ENCODE measurements at places on chromosomes 7 and 10.

DNA sequence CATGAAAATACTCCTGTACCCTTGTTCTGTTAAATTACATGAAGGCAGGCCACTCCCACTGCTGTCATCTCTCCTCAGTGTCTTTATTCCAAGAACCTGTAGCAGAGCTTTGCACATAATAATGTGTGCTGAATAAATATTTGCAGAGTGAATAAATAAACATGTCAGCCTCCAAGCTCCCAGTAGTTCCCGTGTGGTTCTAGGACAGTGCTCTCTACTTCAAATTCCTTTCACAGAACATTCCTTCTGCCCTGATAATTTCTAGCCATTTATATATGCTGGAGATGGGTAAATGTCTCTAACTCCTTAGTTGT is 20.3 kb upstream of the HYAL4 start:
- DNase-seq: no peak

- DNase-seq: no peak
Measured at GRCh38 chr10:84293574-84294016, 34.8 kb upstream of the CCSER2 start.

DNA sequence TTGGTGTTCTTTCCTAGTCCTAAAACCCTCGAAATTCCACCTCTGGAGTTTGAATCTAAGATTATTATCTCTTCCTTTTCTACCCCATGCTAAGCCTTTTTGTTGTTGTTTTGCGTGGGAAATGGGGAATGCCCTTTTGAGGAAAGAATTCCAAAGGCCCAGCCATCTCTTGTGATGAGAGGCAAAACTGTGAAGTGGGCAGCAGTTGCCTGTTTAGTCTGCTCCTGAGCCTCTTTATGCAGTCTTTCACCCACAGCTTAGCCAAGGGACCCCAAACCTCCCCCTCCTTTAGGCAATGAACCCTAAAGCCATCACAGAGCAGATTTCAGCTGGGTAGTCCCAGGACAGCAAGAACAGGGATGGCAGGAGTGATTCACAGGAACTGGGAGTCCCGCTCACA is 95.5 kb downstream of the DNMBP start:
- DNase-seq: no peak

GRCh38 chr10:5284311-5285057 is 80.3 kb upstream of the UCN3 start:
- DNase-seq: peak; percentile 63

- no peak for DNase-seq
Measured at GRCh38 chr10:74394416-74394969, 243.5 kb downstream of the ADK start.

DNA sequence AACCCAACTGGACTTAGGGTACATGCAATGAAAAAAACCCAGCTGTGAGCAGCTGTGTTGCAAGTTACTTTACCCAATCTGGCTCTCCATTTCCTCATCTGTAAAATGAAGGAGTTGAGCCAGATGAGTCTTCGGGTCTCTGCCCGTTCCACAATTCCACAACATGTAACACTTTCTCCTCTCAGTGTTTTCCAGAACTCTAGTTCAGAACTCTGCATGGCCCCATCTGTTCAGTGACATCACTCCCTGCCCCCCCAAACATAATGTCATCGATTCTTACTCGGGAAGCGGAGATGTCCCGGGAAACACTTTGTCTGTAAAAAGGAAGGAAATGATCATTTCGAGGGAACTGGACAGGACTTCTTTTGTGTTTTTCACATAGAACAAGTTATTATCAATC is 2.5 kb downstream of the SH3PXD2A start:
- no peak for DNase-seq

- no peak for DNase-seq
Measured at GRCh38 chr7:144826208-144826607, 9.6 kb downstream of the TPK1 start.

GRCh38 chr10:98262571-98262970 is 5.4 kb downstream of the LOXL4 start:
- peak; percentile 60 for DNase-seq

GRCh38 chr10:63825111-63825510 is 303.9 kb downstream of the REEP3 start:
- no peak for DNase-seq

- no peak for DNase-seq
Measured at GRCh38 chr10:1301143-1301542, 245.0 kb downstream of the WDR37 start.

DNA sequence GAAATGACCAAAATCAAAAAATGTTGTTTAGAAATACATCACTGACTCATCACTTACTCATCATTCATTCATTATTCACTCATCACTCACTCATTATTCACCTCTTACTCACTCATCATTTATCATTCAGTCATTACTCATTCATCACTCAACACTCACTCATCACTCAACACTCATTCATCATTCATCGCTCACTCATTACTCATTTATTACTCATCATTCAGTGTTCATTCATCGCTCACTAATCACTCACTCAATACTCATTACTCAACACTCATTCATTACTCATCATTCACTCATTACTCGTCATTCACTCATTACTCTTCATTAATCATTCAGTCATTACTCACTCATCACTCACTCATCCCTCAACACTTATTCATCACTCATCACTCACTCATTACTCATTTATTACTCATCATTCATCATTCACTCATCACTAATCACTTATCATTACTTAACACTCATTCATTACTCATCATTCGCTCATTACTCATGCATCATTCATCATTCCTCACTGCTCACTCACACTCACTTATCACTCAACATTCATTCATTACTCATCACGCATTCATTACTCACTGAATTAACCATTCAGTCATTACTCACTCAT is 238.5 kb downstream of the ADARB2 start:
- no peak for DNase-seq

- no peak for DNase-seq
Measured at GRCh38 chr10:21507150-21507549, 18.3 kb downstream of the SKIDA1 start.

GRCh38 chr10:48589266-48589665 is 15.6 kb downstream of the ARHGAP22 start:
- DNase-seq: no peak

DNA sequence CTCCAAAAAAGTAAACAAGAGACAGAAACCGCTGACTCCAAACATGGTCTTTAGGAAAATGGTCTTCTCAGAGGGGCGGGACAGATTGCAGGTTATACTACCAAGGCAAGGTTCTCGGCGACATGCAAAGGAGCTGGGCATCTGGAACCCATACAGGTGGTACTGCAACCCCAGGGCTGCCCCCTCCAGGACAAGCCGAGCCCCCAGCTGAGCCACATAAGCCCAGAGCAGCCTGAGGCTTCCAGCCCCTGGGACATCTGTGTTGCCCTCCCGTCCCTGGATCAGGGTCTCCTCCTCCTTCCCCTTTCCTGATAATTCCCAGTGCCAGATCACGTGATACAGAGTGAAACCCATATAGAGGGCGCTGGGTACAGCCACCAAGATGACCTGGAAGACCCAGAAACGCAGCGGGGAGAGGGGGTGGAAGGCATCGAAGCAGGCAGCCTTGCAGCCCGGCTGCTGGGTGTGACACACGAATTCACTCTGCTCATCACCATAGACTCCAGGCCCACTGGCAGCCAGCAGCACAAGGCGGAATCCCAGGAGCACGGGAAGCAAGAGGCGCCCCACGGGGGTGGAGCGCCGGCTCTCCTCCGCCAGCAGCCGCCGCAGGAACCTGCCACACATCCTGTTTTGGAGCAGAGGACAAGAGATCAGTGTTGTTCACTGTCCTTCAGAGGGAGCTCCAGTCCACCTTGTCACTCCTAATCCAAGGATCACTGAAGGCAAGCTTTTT is at the start of gene GJC3:
GJC3 (minus strand) TSS at position 627 of the 736 bp plus-strand sequence; CDS start at position 627, 0 bp downstream.
- DNase-seq: peak; percentile 72

- no peak for DNase-seq
Measured at GRCh38 chr7:20738518-20739481, 47.9 kb downstream of the SP8 start.

DNA sequence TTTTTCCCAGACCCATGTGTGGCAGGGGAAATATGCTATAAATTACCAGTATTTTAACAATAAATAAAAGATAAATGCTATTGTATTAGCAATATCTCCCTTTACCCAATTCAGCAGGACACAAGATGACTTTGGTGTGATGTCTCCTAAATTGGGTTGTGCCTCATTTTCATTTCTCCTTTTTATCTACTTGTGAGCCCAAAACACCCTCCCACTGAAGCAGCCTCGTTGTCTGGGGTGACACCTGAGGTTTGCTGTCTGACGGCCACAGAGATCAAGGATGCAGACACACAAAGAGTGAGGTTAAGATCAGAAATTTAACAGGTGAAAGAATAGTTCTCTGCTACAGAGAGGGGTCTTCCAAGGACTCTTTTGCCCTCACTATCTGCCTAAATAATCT is 27.1 kb upstream of the CC2D2B start:
- no peak for DNase-seq

- no peak for DNase-seq
Measured at GRCh38 chr10:116740971-116741370, 1.4 kb downstream of the HSPA12A start.

- DNase-seq: no peak
Measured at GRCh38 chr7:74027683-74028320, at the start of gene ELN. TSS of gene ELN (plus strand) at chr7:74028173. CDS start at chr7:74028188, 15 bp downstream.

- DNase-seq: peak; percentile 75
Measured at GRCh38 chr10:124657806-124658205, 86.4 kb downstream of the FAM53B start.

- no peak for DNase-seq
Measured at GRCh38 chr7:156368053-156368843, 272.3 kb upstream of the RNF32 start.

GRCh38 chr10:3781468-3782145 is 3.4 kb downstream of the KLF6 start:
- DNase-seq: peak; percentile 87

DNA sequence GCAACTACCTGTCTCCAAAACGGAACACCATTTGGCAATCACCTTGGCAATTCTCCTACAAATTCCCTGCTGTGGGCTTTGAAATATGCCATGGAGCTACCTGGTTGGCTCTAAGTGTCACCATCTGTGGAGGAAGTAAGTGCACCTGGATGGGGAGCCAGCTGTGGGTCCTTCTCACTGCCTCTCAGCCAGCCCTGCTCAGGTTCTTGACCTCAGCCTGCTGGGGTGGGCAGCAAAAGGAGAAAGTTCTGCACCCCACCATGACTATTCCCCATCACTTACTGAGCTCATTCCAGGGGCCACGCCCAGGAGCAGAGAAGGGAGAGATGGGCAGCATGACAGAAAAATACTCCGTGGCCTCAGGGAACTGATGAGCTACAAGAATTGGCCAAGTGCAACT is 158.7 kb downstream of the TNS3 start:
- DNase-seq: no peak

DNA sequence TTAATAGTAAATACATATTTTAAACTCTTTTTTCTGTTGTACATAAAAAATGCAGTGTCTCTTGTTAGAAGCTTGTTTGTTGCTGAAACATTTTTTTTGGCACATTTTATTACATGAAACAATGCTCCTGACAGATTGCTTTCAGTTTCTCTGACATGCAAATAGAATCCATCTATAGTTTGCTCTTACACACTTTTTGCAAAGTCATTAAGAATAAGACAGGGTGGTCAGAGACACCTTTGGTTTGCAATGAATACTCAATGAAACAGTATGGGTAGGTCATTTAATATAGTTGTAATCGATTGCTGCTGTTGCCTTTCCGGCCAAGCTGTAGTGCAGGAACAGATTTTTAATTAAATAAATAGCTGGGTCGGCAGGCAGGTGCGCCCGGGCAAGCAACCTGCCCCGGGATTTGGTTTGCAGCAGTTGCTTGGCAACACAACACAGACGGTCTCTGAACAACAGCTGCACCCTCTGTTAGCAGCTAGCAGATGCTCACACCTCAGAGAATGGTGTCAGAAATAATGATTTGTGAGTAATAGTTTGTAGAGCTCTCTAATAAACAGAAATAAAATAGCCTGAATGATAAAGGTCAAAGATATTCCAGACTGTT is 115.7 kb upstream of the CACNA2D1 start:
- DNase-seq: no peak

- DNase-seq: no peak
Measured at GRCh38 chr10:75401569-75402485, at the start of gene ZNF503. TSS of gene ZNF503 (minus strand) at chr10:75401764. CDS start at chr10:75401419, 345 bp downstream.

DNA sequence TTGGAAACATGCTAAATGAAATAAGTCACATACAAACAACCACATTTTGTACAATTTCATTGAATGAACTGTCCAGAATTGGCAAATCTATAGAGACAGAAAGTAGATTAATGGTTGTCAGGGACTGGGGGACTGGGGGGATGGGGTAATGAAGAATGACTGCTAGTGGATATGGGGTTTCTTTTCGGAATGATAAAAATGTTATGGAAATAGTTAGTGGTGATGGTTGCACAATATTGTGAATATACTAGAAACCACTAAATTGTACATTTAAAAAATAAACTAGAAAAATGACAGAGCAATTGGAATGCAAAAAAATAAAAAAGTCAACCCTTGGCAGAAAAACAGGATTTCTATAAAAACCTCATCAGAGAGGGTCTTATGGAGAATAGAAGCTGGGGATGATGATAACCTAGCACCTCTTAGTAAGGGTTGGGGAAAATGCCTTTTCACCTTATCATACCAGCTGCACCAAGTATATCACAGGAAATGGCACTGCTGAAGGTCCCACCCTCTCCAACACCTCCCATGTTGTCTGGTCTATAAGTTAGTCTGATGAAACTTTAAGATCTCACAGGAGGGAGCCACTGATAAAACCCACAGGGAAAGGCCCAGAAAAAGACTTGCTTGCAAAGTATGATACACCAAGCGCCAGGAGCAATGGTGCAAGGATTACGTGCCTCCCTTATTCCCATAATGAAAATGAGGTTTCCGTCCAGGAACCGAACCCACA is 23.1 kb upstream of the JAZF1 start:
- DNase-seq: no peak

GRCh38 chr10:46248651-46249146 is 38.1 kb upstream of the ANTXRL start:
- DNase-seq: no peak

All from activated effector memory CD4-positive, alpha-beta T cell treated with anti-CD3 and anti-CD28 coated beads, Interleukin-2, amount 50 U/mL, for 16 hours (primary cell).